PC-9 (cell line): ENCODE measurements at places on chromosomes 6 and 20. TPM values are rescaled to one million over a fixed set of nuclear protein-coding genes. Genes with fewer than 3 reads are reported as not detected.

The AKAP7 gene
- 3.8 and 4.5 TPM in 2 replicates for total RNA-seq

The SIRPB1 gene
- total RNA-seq = 4.1 and 7.6 TPM in 2 replicates

The RING1 gene
- total RNA-seq = 18.9 and 19.2 TPM in 2 replicates

The MEP1A gene
- total RNA-seq = not detected in 2 replicates

The APOBEC2 gene
- not detected in 2 replicates for total RNA-seq

The ARG1 gene
- total RNA-seq = not detected in 2 replicates

The CDYL gene
- 52.7 and 60.8 TPM in 2 replicates for total RNA-seq

- no peak for DNase-seq
- H3K4me1 ChIP-seq = no peaks in the 10 kb centered on the region
- no peak overlapping the region for H3K27ac ChIP-seq
- no peaks in the 10 kb centered on the region for H3K36me3 ChIP-seq
- H3K4me3 ChIP-seq = no peak overlapping the region
Measured at GRCh38 chr6:22149096-22149495, 147.7 kb downstream of the PRL start.

- H3K27me3 ChIP-seq = no peaks in the 10 kb centered on the region
- no peak for DNase-seq
- no peaks in the 10 kb centered on the region for H3K4me1 ChIP-seq
- no peak overlapping the region for H3K27ac ChIP-seq
Measured at GRCh38 chr6:53239526-53239925, 90.9 kb upstream of the GCM1 start.

- no peaks in the 10 kb centered on the region for H3K27me3 ChIP-seq
- no peaks in the 10 kb centered on the region for H3K36me3 ChIP-seq
- H3K4me3 ChIP-seq = no peak overlapping the region
- no peaks in the 10 kb centered on the region for H3K4me1 ChIP-seq
Measured at GRCh38 chr6:85049282-85049681, 284.9 kb upstream of the TBX18 start.

DNA sequence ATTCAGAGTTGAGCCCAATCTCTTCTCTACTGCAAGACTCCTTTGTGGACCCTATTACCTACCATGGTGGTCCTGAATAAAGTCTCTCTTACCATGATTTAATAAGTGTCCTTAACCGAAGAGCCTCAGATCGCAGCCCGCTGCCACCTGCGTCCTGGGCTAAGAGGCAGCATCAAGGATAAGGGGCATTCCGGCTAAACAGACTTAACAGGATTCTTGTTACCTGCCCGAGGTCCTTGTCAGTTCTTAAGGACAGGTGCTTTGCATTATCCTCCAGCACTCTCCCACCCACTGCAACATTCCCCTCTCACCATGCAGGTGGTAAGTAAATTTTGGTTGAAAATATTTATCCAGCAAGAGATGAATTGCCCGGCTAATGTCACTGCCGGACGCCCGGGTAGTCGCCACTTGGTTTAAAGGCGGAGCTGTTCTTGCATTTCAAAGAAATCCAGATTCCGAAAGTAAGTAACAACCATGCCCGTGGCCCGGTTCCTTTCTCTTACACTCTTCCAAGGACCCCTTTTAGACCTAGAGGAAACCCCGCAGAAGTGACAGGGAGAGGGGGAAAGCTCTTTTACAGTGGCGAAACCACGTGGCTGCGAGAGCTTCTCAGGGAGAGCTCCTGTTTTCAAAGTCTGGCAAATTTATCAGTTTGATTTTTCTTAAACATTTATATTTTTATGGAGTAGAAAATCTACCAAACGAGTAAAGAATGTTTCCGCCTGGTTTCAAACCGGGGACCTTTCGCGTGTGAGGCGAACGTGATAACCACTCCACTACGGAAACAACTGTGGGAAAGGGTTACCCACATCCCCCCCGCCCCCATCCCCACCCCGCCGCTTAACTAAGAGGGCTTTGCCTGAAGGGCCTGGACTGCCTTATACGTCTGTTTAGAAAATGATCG lies 41.9 kb upstream of the PRSS16 start:
- H3K27ac ChIP-seq = no peak overlapping the region
- no peaks in the 10 kb centered on the region for H3K27me3 ChIP-seq
- no peaks in the 10 kb centered on the region for H3K4me1 ChIP-seq
- H3K36me3 ChIP-seq = no peaks in the 10 kb centered on the region
- no peak overlapping the region for H3K4me3 ChIP-seq

GRCh38 chr6:163837691-163838431 lies 423.3 kb downstream of the QKI start:
- DNase-seq = no peak
- H3K36me3 ChIP-seq = no peaks in the 10 kb centered on the region
- no peaks in the 10 kb centered on the region for H3K4me1 ChIP-seq
- no peak overlapping the region for H3K4me3 ChIP-seq

DNA sequence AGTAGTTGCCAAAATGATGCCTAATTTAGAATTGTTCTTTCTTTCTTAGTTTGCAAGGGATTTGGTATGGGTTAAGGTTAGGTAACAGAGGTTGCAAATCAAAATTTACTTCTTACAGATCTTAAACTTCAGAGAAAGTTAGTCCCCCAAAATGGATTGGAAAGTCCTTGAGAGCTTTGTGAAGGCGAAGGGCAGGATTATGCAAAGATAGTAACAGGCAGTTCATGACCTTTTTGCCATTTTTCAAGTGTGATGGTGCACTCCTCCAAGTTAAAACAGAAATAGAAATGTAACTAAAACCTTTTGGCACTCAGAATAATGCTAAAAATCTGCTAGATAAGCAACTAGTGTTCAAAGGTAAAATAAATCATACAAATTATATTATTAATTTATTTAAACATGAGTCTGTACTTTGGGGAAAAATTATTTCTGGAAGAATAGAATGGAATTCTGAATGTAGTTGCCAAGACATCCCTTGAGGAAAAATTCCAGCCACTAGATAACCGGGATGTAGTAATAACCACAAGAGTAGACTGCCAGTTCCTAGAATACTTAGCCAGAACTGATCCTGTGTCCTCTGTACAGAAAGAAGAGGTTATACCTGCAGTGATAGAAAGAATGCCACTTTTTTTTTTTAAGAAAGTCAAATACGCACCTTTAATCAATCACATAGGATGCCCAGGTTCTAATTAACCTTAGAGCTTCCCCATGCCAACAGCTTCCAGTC lies 31.8 kb upstream of the DAAM2 start:
- no peaks in the 10 kb centered on the region for H3K4me1 ChIP-seq
- no peak overlapping the region for H3K27ac ChIP-seq
- H3K36me3 ChIP-seq = no peaks in the 10 kb centered on the region
- H3K4me3 ChIP-seq = no peak overlapping the region
- peaks cover 5% of the 10 kb centered on the region; the same call in 1 of the 2 replicates for H3K27me3 ChIP-seq

- H3K36me3 ChIP-seq = no peaks in the 10 kb centered on the region
- no peak overlapping the region for H3K4me3 ChIP-seq
- H3K4me1 ChIP-seq = no peaks in the 10 kb centered on the region
- no peak for DNase-seq
- no peaks in the 10 kb centered on the region for H3K27me3 ChIP-seq
Measured at GRCh38 chr20:4244700-4245485, 229.5 kb upstream of the RNF24 start.

GRCh38 chr6:57173056-57173885 lies 1.1 kb downstream of the BAG2 start:
- no peaks in the 10 kb centered on the region for H3K27me3 ChIP-seq
- peak; percentile 6 for DNase-seq
- peak overlapping the region; percentile 87 for H3K27ac ChIP-seq
- H3K4me3 ChIP-seq = peak overlapping the region; percentile 91

- peaks cover 9% of the 10 kb centered on the region; the same call in 1 of the 2 replicates for H3K36me3 ChIP-seq
- DNase-seq = peak; percentile 64
- no peak overlapping the region for H3K4me3 ChIP-seq
- no peaks in the 10 kb centered on the region for H3K27me3 ChIP-seq
- peaks cover 21% of the 10 kb centered on the region; the same call in 1 of the 2 replicates for H3K4me1 ChIP-seq
- H3K27ac ChIP-seq = no peak overlapping the region
Measured at GRCh38 chr6:32113386-32114352, 4.5 kb upstream of the TNXB start.

GRCh38 chr6:119084784-119085183 lies 6.3 kb upstream of the FAM184A start:
- no peaks in the 10 kb centered on the region for H3K36me3 ChIP-seq
- no peak overlapping the region for H3K4me3 ChIP-seq
- DNase-seq = no peak
- no peak overlapping the region for H3K27ac ChIP-seq
- peaks cover 8% of the 10 kb centered on the region for H3K4me1 ChIP-seq

DNA sequence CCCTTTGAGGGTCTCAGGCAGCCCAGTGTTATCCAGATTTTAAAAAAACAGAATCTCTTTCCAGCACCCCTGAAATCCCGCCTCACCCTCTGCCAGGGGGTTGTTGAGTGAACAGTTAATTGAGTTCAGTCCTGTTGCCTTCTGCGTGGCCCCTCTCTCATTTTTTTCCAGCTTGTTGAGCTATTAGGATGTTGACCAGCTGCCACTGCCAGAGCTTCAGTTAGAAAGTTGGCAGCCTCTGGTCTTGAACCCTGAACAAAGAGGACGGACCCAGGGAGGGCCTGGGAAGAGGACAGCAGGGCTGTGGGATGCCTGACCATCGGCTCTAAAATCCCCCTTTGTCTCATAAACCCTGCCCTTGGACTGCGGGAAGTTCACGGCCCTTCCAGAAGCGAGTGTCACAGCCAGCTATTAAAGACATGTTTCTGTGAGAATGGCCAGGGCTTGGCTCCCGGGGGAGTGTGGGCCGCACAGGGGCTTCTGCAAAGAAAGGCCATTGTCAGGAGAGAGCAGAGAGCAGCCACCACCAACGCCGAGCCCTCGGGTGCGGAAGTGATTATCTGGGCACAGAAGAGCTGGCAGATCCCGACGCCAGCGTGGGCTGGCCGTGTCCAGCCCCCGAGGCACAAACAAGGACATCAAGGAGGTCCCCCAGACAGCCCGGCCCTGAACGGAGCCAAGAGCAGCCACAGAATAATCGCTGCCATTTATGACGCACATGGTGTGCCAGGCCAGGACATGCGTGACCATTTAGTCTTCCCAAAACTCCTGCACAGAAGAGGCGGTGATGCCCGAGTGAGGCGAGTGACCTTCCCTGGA lies 189.0 kb downstream of the ANKRD60 start:
- no peak overlapping the region for H3K27ac ChIP-seq
- no peaks in the 10 kb centered on the region for H3K36me3 ChIP-seq

GRCh38 chr6:39210450-39210849 lies 18.8 kb downstream of the KCNK5 start:
- H3K27me3 ChIP-seq = no peaks in the 10 kb centered on the region
- peaks cover 69% of the 10 kb centered on the region for H3K4me1 ChIP-seq
- no peak overlapping the region for H3K4me3 ChIP-seq
- H3K27ac ChIP-seq = peak overlapping the region; percentile 63
- H3K36me3 ChIP-seq = peaks cover 8% of the 10 kb centered on the region; the same call in 1 of the 2 replicates

- H3K4me3 ChIP-seq = no peak overlapping the region
- H3K27ac ChIP-seq = no peak overlapping the region
- H3K27me3 ChIP-seq = no peaks in the 10 kb centered on the region
- H3K36me3 ChIP-seq = no peaks in the 10 kb centered on the region
- no peak for DNase-seq
Measured at GRCh38 chr20:51383891-51384510, 158.5 kb downstream of the NFATC2 start.

- peaks cover 29% of the 10 kb centered on the region; the same call in 1 of the 2 replicates for H3K27me3 ChIP-seq
- H3K36me3 ChIP-seq = no peaks in the 10 kb centered on the region
- DNase-seq = no peak
- H3K4me3 ChIP-seq = no peak overlapping the region
- H3K4me1 ChIP-seq = no peaks in the 10 kb centered on the region
Measured at GRCh38 chr20:6864740-6865139, 97.3 kb downstream of the BMP2 start.

DNA sequence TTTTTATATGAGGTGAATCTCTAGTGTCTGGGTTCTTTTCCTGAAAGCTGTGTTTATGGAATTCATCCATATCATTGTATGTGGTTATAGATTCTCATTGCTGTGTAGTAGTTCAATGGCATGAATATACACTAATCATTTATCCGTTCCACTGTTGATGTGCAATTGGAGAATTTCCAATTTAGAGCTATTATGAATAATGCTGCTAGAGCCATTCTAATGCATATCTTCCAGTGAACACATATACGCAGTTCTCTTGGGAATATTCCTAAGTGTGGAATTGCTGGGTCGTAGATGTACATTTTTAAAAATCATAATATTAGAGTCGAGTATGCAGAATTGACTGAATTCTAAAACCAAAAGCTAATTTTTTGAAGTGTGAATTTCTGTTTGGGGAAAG lies 327.5 kb upstream of the JAG1 start:
- peaks cover 27% of the 10 kb centered on the region for H3K4me1 ChIP-seq
- H3K4me3 ChIP-seq = peak overlapping the region; percentile 19; the same call in 1 of the 2 replicates
- H3K36me3 ChIP-seq = no peaks in the 10 kb centered on the region
